ENCODE measurements at places on chromosomes 13 and 19. TPM values are rescaled to one million over a fixed set of nuclear protein-coding genes. Genes with fewer than 3 reads are reported as not detected.

The ADGRE3 gene
- total RNA-seq = not detected

The CNFN gene
- 1.00 TPM for total RNA-seq

- DNase-seq = no peak
Measured at GRCh38 chr19:8455018-8455417, 10.2 kb downstream of the HNRNPM start.

- DNase-seq = no peak
Measured at GRCh38 chr13:97239306-97239705, 17.2 kb downstream of the MBNL2 start.

GRCh38 chr13:67367399-67367798, 137.3 kb upstream of the PCDH9 start:
- DNase-seq = no peak

DNA sequence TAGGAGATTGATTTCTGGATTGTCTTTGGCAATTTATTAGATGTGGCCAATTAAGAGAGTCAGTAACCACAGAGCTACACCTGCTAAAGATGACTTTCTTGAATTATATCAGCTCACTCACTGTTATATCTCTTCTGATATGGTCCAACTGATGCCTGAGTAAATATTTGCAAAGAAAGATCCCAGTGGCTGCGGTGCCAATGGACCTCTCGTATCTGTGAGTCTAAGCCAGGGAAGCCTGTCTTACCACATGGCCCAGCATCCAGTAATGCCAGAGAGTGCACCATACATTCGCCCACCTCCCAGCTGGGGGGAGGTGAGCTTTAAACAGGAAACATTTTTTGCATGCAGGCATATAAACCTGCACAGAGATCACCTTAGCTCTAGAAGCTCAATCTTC, 82.7 kb upstream of the SLC15A1 start:
- no peak for DNase-seq

GRCh38 chr13:105452895-105453294, 1082.6 kb downstream of the EFNB2 start:
- no peak for DNase-seq

Measured in activated B cell treated with CpG ODN at 0.5 μM for 24 hours (primary cell).